ENCODE measurements at places on chromosomes 11 and 22.
A peak's percentile ranks its signal among the peaks of the same experiment; 100 is the strongest.

DNA sequence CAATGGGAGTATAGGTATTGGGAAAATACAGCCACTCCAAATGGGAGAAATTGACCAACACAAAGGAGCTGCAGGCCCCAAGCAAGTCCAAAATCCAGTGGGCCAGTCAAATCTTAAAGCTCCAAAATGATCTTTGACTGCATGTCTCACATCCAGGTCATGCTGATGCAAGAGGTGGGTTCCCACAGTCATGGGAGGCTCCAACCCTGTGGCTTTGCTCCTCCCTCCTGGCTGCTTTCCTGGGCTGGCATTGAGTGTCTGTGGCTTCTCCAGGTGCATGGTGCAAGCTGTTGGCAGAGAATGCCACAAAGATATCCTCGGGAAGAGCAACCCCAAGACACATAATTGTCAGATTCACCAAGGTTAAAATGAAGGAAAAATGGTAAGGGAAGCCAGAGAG, 80.8 kb downstream of the IGLL5 start:
- DNase-seq = no peak

DNA sequence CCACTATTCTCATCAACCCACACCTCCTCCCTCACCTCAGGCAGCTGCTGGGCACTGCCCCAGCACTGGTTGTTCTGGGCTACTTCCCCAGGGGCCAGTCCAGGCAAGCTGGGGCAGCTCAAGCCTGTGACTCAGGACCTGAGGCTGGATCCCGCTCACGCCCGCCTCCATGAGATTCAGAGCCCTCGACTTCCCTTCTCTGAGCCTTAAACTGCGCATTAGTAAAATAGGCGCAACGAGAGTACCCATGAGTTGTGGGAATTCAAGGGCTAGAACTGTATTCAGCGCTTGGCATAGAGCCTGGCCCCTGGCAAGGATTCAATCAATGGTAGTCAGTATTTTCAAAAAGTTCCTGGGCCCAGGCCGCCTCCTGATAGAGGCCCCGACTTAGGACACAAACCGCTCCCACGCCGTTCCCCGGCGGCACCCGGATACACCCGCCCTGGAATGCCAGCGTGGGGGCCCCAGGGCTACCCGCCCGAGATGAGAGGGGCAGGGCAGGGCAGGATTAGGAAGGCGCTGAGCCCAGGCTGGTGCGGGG, 723 bp upstream of the CD82 start:
- peak; percentile 92 for DNase-seq

DNA sequence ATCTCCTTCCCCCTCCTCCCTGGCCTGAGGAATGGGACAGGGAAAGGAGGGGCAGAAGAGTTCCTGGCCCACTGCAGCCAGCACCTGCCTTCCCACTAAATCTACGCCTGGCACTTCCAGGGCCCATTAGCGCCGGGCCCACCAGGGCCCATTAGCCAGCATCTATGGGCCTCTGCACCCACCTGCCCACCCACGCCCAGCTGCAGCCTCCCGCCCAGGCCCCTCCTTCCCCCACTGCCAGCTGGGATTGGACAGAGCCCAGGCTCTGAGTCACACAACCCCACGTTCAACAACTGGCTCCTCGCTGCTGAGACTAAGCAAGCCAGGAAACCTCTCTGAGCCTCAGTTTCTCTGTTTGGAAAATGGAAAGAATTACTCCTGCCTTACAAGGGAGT, 48.7 kb downstream of the CYTH4 start:
- peak; percentile 78 for DNase-seq

- peak; percentile 63 for DNase-seq
Observed at GRCh38 chr22:22682807-22683667, 38.6 kb downstream of the GGTLC2 start.

- DNase-seq = peak; percentile 42
Observed at GRCh38 chr11:17699147-17700114, 19.9 kb upstream of the MYOD1 start.

GRCh38 chr11:44936525-44936924, 14.2 kb downstream of the TP53I11 start:
- peak; percentile 75 for DNase-seq

DNA sequence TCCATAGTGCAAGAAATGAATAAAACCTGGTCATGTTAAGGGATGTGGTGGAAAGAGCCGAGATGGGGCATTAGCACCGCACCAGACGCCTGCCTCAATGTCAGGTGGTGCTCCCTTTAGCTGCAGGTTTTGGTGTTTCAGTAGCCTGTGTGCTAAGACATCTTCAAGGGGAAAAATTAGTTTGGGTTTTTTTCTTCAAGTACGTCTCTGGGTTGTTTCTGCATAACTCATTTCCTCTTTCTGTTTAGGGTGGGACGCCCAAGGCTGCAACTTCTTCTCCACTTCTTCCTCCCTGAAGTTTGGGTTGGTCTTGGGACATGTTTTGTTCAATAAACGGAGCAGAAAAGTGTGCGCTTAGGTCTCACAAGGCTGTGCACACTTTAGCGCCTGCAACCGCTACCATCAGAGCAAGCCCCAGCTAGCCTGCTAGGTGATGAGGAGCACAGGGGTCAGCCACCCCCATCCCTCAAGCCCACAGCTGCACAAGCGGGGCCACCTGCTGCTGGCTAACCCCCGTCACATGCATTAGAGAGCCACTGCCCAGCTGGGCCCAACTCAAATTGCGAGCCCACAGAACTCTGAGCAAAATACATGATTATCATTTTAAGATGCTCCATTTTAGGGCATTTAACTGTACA, 1495.7 kb downstream of the TBC1D22A start:
- no peak for DNase-seq

GRCh38 chr11:9512370-9513019, 51.7 kb downstream of the ZNF143 start:
- DNase-seq = no peak

DNA sequence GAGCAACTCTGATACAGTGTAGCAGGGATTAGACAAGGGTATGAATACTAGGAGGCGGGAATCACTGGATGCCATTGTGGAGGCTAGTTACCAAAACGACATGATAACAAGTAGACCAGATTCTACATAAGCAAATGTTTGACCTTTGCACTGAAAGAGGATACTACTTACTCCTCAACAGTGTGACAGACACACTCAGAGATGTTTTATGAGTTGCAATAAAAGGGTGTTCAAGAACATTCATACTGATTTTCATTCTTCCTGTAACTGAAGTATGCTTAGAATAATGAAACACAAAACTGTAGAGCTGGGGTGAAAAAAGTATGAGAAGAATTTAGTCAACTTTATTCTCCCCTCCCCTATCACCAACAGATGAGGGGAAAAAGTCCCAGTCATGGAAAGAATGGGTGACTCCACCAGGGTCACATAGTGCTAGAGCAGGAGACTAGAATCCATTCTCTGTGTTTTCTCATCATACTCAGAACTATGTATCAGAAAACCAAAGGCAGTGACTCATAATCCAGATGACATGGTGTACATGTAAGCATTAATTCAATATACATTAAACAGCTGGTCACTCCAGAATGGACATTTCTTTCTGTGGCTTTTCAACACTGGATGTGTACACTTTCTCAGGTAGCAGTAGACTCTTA, 32.8 kb downstream of the ARHGAP20 start:
- peak; percentile 55 for DNase-seq

DNA sequence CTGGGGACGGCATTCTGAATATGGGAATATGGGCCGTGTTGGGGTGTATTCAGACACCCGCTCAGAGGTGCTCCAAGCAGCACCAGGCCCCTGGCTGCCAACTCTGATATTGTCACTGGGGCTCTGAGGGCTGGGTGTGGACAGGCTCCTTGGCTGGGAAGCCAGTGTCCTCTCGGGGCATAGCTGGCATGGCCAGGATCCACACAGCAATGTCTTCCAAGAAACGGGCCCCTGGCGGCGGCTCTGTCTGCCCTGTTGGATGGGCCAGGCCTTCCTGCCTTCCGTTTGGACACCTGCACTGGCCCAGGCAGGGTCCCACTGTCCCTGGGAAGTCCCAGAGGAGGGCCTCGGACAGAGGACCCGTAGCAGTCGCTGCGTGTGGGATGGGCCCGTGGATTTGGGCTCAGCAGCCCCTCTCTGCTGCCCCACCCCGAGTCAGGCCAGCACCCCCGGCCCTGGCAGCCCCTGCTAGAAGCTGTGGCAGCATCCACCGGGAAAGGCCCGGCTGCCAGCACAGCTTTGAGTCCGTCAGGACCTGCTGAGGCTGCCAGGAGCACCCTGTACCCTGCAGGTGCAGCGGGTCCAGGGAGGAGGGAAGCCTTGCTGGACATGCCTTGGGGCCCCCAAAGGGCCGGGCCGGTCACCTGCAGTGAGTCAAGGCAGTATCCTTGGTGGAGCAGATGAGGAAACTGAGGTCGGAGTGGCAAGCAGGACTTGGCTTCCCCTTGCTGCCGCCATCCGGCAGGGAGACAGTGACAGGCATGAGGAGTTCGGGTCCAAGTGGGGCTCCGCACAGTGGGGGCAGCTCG, 4.1 kb downstream of the PANX2 start:
- DNase-seq = no peak

DNA sequence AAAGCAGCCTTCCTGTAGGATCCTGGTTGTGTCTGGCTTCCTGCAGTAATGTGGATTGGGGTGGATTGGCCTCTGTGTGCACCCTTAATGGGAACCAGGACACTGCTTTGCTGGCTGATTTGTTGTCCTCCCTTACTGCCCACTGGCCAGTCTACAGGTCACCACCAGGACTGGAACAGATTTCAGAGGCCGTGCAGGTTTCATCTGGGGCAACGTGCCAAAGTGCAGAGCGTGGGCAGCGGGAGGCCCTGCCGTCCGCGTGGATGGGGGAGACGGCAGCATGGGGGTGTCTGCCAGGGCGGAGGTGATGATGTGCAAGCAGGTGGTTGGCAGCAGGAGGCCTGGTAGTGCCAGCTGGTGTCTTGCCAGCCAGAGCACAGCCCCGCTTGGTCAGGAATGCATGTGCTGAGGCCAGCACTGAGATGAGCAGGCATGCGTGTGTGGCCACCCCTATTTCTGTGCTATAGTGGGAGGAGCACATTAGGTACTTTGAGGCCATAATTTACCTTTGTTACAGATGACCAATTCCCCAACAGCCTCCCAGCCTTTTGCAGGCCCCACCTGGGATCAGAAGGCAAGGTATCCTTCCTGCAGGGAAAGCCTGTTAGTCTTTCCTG, 24.3 kb downstream of the BCR start:
- peak; percentile 18 for DNase-seq

DNA sequence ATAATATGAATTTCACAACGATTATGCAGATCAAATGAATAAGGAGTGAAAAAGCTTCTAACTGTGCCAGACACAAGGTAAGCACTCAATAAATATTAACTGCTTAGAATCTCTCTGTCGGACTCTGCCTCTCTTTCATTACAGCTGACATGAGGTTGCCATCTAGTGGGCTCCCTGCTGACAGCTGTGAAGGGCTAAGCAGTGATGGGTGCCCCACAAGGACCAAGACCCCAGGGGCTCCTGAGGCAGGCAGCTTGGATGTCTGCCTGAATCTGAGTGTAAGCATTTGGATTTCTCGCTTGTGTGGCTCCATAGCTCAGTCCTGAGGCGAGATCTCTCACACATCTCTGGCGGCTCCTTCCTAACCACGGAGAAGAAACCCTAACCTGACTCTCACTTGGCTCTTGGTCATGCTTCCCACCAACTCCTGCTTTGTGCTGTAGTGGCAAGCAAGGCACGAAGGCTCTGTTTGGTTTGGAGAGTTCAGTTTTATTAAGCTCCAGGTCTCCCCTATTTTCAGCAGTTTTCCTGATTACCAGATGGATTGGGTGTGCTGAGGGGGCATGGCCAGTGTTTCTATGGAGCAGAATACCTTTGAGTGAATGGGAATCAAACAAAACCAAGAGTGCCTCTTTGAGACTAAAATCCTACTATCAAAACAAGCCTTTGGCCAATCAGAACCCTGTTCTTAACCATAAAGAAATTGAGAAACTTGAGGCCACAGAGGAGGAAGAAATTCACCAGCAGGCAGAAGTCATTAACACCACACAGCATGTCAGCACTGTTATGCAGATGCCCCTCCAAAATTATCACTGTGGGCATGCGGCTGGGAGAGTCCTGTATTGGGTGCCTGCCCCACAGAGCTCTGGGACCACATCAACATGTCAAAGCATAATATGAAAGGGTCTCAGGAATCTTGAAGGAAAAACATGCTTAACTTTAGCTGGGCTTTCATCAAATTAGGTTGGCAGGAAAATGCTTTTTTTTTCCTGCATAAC, 152.8 kb upstream of the NTM start:
- peak; percentile 2 for DNase-seq

GRCh38 chr11:92728628-92729027, 240.8 kb upstream of the MTNR1B start:
- no peak for DNase-seq

- no peak for DNase-seq
Observed at GRCh38 chr11:73716153-73717056, 44.5 kb downstream of the RAB6A start.

DNA sequence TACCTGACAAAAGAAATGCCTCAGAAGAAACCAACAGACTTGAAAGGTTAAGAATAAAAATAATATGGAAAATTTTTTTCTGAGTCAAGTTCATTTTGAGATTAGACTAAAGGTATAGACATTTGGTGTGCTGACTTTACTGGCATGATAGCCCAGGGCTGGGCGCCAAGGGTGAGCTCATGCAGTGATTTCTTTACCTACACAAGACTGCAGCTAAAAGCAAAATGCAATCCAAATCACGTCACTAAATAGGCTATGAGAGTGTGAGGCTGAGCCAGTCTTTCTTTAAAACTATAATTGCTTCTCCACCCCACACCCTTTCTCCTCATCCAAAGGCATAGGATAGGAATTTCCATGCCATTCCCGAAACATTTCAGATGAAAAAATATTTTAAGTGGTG, 196.5 kb downstream of the FAM76B start:
- peak; percentile 64 for DNase-seq

DNA sequence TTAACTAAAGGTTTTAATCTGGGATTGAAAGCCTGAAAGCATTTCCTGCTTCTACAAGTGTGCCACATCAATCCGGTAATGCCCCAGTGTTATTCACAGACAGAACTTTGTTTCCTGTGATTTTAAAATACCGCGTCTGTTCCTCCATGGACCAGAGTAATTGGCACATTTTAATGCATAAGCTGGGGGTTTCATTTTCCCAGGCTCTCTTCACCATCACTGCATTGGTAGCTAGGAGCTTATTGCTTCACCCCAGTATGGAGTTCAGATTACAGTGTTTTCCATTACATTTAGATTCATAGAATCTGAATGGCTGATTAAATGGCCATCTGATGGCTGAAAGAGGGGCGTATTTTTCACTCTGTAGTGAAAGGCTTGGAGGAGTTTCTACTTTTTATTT, 25.7 kb upstream of the CRTAM start:
- DNase-seq = no peak

GRCh38 chr11:75159151-75159953, 8.4 kb downstream of the SLCO2B1 start:
- DNase-seq = no peak

DNA sequence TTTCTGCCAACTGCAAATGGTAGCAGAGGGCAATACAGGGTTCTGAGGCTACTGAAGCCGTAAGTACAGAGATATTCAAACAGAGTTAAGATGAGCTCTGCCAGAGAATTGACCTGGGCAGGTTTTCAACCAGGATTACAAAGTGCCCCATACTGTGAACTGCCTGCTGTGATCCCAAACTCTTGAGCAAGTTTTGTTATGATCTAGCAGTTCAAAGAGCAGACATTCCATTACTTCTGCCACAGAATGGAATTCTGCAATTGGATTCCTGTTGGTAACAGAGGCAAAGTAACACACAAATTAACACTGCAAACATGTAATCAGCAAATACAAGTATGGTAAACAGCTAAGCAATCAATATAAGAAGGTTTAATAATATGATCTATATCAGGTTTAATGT, 31.2 kb downstream of the ALG9 start:
- DNase-seq = no peak

All from fibroblast of mammary gland (primary cell).